ENCODE measurements at places on chromosomes 5 and 9. TPM values are rescaled to one million over a fixed set of nuclear protein-coding genes. Genes with fewer than 3 reads are reported as not detected.

GRCh38 chr9:80932947-80933780 lies 756.2 kb downstream of the TLE1 start:
- no peak for DNase-seq

Gene LHX6
- 4.4 TPM for total RNA-seq

DNA sequence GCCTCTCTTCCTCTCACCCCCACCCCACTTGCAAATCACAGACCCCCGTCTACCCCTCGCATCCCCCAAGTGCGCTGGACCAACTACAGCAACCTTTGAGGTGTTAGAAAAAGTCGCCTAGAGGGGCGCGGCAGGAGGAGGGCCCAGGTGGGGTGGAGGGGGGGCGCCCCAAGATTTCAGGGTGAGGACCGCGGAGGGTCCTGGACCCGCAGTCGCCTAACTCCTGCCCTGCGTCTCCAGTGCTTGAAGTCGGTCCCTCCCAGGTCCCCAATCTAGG lies 379 bp upstream of the EGFLAM start:
- DNase-seq: no peak

- DNase-seq: no peak
Measured at GRCh38 chr9:121785673-121786542, 134.5 kb downstream of the DAB2IP start.

- DNase-seq: peak; percentile 95
Measured at GRCh38 chr9:89179895-89180734, 1.5 kb upstream of the SHC3 start.

Gene GLRX
- total RNA-seq: 41.7 TPM

Gene SPINK4
- not detected for total RNA-seq

Gene NUTM2F
- not detected for total RNA-seq

DNA sequence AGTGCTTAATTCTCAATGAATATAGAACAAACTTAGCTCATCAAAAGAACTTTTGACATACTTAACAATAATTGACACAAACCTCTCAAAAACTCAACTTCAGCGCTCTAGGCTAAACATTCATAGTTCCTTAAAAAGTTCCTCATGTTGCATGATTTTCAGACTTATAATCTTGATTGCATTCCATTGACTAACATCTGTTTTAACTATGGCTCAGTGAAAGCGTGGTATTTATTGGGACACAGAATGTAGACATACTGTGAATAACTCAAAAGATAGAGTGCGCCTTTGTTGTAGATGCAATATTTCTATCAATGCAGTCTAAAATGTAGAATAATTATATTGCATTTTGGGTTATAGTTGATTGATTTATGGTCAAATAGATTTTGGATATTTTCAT lies 227.1 kb upstream of the HAPLN1 start:
- DNase-seq: no peak

DNA sequence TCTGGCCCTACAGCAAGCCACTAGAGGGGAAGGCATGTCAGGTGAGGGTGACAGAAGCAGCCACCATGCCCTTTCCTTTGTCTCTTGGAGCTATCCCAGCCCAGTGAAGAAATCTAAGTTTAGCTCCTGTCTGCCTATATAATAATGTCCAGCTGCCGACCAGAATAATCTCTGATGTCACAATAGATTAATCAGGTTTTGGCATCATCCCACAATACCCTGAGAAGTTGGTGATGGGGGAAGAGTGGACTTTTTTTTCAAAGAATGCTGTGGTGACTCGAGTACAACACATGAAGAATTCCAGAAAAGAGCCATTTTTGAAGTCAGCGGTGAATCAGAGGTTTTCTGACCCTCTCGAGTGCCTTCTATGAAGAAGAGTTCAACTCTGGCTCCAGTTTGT lies 1.7 kb upstream of the TSLP start:
- DNase-seq: no peak

- DNase-seq: no peak
Measured at GRCh38 chr5:14109041-14109747, 33.9 kb upstream of the TRIO start.

Gene ERAP2
- total RNA-seq: 12.8 TPM

DNA sequence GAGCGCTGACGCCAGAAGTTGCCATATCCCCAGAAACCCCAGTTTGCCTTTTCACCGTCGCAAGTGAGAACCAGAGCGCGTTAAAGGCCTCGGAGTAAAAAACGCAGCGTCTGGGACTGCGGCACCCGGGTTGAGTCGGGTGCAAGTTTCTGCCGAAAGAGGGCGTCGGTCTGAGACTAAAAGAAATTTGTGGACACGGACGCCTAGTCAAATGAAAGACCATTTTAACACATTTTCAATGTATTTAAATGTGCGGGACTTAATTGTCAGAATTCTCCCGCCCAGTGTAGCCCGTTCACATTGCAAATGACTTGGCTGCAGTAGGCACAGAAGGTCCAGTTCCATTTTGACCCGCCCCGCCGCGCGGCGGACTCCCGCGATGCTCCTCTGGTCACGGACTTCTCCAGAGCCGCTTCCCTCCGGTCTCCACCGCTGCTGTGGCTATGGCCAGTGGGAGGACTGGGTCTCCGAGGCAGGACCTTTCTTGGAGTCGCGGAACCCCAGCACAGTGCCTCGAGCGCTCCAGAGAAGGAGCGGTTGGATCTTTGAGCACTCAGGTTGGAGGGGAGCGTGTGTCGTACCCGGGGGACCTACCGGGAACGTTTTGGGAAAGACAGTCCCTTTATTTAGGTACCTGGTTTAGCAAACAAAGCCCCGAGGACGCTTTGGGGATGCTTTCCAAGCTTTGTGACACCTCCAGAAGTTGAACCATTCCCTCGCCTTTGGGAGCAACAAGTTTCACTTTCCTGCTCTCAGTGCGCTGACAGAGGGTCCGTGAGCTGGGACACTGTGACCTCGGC lies 1.2 kb upstream of the NPR3 start:
- DNase-seq: peak; percentile 72

Gene PCDHA1
- not detected for total RNA-seq

DNA sequence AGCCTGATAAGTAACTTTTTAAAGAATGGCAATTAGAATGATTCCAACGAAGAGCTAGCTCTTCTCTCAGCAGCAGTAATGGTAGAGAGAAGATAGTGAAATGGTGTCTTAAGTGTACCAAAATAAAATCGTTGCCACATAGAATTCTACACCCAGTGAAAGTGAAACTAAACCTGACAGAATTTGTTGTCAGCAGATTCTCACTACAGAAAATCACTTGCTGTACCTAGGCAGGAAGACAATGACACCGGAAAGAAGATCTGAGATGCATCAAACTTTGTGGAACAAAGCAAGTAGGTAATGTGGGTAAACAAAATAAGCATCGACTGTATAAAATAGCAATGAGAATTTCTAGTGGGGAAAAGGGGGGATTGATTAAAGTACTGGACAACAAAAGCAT lies 20.7 kb upstream of the EBF1 start:
- DNase-seq: no peak

GRCh38 chr9:89529243-89530035 lies 31.5 kb upstream of the SEMA4D start:
- no peak for DNase-seq
